KBM-7 (cell line): ENCODE measurements at places on chromosomes 4 and X.

DNA sequence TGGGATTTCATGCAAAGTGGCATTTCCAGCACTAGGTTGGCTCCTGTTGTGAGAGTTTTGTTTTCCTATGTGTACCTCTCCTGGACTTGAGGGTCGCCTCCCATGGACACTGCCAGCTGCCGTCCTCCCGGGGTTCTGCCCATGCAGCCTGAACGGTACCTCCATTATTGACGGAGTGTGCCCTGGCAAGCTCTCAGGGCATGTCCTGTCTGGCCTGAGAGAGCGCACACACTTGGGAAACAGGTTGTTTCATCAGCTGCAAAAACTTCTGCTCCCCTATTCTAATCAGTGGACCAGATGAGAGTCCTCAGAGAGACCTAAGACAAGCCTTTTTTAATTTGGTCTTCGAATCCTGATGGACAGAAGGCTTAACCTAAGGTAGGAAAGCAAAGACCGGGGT, 56.6 kb upstream of the HOPX start:
- DNase-seq = no peak

DNA sequence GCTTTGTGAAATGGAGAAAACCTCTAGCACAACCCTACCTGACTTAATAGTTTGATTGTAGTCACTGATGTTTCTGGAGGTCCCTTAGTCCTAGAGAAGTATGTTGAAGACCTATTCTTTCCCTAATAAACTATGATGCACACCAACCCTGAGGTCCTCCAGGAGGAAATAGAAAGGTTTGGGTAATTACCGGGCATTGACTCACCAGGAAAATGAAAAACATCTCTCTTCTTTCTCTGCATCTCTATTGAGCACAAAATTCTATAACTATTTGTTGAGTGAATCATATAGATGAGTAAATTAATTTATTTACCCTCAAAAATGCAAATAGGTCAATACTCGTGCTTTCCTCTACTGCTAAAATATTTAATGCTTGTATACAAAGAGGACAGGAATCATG, 582.4 kb upstream of the FAM241A start:
- DNase-seq = no peak

GRCh38 chrX:28609917-28610613, 22.8 kb downstream of the IL1RAPL1 start:
- no peak for DNase-seq

DNA sequence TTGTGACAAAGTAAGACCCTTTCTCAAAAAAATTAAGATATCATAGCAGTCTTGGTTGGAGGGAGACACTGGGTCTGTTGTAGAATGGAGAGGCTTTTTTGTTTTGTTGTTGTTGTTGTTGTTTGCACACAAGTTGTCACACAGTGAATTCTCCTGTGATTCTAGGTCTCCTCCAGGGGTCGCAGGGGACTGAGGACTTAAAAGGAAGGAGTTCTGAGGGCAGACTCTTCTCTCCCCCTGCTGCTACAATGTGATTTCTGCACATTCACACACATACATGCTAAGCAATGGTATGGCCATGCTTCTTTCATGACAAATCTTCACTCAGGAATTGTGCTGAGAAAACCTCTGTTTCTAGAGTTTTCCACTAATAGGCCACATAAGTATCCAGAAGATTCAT, 71.1 kb downstream of the ZNF732 start:
- DNase-seq = no peak

GRCh38 chr4:6595897-6596537, 21.0 kb downstream of the MAN2B2 start:
- no peak for DNase-seq

DNA sequence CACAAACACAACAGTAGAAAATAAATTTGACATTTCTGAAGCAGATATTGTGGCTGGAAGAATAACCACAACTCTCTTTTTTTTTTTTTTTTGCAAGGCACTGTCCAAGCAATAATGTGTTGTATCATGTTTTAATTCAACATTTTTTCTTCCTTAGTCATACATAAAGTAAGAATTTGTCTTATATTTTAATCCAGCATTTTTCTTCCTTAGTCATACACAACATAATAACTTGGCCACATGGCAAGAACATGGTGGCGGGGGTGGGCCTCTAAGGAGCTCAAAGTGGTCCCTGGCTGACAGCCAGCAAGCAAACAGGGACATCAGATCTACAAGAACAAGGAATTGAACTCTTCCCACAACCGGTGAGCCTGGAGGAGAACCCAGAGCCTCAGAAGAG, 20.2 kb downstream of the FBXW7 start:
- no peak for DNase-seq

DNA sequence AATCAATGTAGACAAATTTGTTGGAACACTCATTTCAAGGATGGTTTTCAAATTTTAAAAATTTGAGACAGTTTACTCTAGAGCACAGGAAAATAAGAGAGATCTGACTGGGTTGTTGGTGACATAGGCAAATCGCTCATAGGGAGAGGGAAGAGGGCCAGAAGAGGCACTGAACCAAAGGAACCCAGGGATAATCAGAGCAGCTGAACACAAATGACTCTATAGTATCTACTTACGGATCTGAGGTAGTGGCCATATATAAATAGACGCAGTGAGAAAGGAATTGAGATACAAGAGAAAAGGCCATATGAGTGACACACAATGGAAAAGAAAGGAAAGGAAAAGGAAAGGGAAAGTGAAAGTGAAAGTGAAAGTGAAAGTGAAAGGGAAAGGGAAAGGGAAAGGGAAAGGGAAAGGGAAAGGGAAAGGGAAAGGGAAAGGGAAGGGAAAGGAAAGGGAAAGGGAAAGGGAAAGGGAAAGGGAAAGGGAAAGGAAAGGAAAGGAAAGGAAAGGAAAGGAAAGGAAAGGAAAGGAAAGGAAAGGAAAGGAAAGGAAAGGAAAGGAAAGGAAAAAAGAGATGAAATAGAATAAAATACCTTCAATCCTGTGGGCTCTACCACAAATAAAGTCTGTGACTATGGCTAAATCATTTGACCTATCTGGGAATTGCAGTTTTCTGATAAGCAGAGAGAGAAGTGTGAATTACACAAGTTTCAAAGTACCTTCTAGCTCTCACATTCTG, 759.2 kb downstream of the DMD start:
- no peak for DNase-seq

DNA sequence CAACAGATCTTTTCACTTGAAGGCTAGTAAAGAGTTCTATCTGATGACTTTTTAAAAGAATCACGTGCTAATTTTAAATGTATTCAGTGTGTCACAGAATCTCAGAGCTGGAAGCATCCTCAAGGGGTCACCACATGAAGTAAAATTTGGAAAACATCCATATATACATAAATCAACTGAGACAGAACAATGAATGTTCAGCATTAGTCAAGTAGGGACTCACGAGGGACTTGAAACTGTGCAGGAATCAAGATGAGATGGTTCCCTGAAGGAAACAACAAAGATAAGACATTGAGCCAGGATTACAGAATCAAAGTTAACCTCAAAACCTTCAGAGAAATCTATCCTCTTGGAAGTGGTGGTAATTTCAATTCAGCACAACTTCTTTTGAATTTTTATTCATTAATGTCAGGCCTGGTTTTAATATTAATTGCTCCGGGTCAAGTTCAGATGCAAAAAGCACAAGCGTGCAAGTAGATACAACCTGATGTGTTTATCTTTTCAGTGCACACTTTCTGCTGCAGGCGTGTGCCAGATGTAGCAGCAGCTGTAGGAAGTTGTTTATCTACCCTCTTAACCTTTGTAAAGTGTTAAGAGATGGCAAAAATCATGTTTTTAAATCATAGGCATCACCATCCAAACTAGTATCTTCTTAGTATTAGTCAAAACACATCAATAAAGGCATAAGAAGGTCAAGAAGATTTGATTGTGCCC, 87.7 kb upstream of the SRD5A3 start:
- DNase-seq = no peak

DNA sequence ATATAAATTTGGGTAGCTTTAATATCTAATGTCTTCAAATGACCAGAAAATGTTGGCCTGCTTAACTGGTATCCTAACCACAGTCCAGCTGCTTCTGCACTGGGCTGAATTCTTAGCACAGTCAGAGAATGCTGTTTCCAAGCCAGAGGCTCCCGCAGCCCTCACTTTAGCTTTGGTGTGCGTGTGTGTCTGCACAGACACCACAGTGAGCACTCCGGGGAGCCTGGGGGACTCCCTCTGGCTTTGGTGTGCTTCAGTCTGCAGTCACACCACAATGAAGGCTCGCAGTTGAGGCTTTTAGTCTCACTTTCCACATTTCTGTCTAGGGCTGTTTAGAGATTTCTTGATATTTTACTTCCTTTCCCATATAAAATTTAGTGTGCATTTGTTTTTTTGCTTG, 53.6 kb downstream of the APOO start:
- DNase-seq = no peak
